ENCODE measurements at places on chromosomes 3 and 15. TPM values are rescaled to one million over a fixed set of nuclear protein-coding genes. Genes with fewer than 3 reads are reported as not detected.

GRCh38 chr3:51156147-51156546 is 228.9 kb upstream of the MANF start:
- H3K4me1 ChIP-seq, result no peaks in the 10 kb centered on the region
- no peak overlapping the region for H3K4me3 ChIP-seq
- no peak overlapping the region for H3K27ac ChIP-seq
- no peaks in the 10 kb centered on the region for H3K36me3 ChIP-seq
- H3K27me3 ChIP-seq, result no peaks in the 10 kb centered on the region

DNA sequence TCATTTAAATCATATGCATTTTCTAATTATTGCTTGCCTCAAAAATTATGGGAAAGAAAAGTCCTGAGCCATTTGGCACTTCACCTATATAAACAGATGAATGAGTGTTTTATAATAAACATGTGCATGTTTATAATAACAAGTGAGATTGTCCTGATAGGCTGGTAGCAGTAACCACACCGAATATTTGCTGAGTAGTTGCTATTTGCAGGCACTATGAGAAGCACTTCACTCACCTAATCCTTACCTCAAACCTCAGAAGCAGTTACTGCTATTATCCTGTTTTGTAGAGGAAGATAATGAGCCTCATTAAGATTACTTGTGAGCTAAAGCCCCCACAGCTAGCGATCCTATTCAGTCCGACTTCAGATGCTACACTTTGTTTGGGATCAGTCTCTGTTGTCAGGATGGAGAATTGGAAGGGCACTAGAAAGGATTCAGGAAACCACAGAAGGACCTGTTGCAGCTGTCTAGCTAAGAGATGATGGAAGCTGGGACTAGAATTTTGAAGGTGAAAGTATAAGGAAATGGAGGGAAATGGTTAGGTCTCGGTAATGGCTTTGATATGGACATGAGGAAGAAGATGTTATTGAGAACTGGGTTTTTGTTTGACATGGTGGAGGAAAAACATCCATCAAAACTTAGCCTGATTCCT is 28.4 kb upstream of the MAGI1 start:
- H3K36me3 ChIP-seq, result no peaks in the 10 kb centered on the region
- no peaks in the 10 kb centered on the region for H3K27me3 ChIP-seq
- no peak for DNase-seq
- no peaks in the 10 kb centered on the region for H3K4me1 ChIP-seq

GRCh38 chr15:67174864-67175573 is 79.4 kb downstream of the AAGAB start:
- no peak overlapping the region for H3K4me3 ChIP-seq
- DNase-seq, result no peak
- peaks cover 3% of the 10 kb centered on the region for H3K36me3 ChIP-seq
- H3K4me1 ChIP-seq, result peaks cover 49% of the 10 kb centered on the region
- no peaks in the 10 kb centered on the region for H3K27me3 ChIP-seq

- peaks cover 41% of the 10 kb centered on the region for H3K36me3 ChIP-seq
- DNase-seq, result no peak
- H3K4me3 ChIP-seq, result no peak overlapping the region
- no peaks in the 10 kb centered on the region for H3K27me3 ChIP-seq
- H3K27ac ChIP-seq, result peak overlapping the region; percentile 89
These were observed 58.3 kb upstream of the MYZAP start for GRCh38 chr15:57533448-57533799.

DNA sequence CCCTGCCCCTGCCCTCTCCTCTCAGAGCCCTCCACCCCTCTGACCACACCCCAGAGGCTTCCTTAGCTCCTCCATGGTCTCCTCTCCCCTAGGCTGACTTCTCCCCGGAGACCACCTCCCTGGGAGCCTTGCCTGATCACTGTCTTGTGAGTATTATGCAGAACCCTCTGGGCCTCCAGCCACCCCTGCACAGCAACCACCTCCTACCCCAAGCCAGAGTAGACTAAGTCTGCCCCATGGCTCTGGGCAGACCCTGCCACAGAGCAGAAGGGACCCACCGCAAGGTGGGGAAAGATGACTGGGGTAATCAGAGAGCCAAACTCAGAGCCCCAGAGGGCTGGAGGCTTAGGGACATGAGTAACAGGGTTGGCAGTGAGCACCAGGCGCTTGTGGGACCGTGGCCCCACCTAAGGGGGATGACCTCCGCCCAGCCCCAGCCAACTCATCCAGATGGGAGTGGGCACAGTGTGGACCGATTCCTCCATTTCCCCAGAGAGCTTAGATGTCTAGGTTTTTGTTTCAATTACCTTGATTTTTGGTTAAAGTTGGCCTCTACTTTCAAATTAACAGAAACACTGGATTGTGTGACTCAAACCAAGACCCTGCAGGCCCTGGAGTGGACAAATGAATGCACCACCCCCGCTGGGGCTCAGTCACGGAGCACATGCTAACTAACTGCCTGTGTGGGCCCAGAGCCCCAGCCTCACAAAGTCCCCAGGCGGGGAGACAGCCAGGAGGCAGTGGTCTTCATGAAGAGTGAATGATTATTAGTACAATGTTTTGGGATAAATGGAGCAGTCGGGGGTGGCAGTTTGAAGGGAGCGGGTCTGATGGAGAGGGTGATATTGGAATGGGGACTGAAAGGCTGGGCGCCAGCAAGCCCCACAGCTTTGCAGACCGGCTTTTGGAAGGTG is 119.4 kb upstream of the PRR20G start:
- H3K4me3 ChIP-seq, result no peak overlapping the region
- no peaks in the 10 kb centered on the region for H3K27me3 ChIP-seq
- no peak for DNase-seq
- H3K4me1 ChIP-seq, result no peaks in the 10 kb centered on the region
- H3K36me3 ChIP-seq, result no peaks in the 10 kb centered on the region

DNA sequence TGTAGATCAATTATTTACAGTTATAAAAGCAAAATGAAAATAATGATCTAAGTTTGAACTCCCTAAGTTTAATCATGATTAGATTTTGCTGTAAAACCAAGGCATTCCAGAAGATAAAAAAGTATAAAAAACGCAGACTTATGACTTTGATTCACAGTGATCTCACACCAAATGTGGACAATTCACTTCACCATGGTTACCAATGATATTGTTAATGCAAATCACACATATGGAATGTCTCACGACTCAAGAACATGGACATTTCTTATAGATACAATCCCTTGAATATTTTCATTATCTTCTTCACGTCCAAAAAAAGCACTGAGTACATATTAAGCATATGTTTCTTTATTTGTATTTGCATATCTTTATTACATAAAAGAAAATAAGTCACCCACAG is 1054.2 kb downstream of the NAALADL2 start:
- H3K27me3 ChIP-seq, result no peaks in the 10 kb centered on the region
- DNase-seq, result no peak
- no peaks in the 10 kb centered on the region for H3K4me1 ChIP-seq
- H3K27ac ChIP-seq, result no peak overlapping the region
- H3K4me3 ChIP-seq, result no peak overlapping the region

DNA sequence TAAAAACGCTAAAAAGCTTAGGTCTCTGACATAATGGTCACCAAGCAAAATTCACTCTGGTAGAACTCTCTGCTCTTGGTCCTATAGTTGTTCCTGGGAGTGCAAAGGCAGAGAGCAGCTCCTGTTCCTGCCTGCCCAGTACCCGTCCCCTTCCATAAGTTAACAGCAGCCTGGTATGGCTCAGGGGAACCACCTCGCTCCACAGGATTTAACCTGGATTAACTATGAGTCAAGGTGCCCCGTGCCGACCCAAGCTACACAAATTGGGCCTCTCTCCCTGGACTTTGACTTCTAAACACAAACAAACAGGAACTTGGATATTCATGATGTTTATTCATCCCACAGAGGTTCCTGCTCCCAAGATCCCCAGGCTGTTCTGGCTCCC is 32.1 kb downstream of the SCAP start:
- no peak overlapping the region for H3K4me3 ChIP-seq
- H3K36me3 ChIP-seq, result peaks cover 11% of the 10 kb centered on the region
- H3K4me1 ChIP-seq, result peaks cover 23% of the 10 kb centered on the region
- peak overlapping the region; percentile 93 for H3K27ac ChIP-seq
- DNase-seq, result no peak
- no peaks in the 10 kb centered on the region for H3K27me3 ChIP-seq

DNA sequence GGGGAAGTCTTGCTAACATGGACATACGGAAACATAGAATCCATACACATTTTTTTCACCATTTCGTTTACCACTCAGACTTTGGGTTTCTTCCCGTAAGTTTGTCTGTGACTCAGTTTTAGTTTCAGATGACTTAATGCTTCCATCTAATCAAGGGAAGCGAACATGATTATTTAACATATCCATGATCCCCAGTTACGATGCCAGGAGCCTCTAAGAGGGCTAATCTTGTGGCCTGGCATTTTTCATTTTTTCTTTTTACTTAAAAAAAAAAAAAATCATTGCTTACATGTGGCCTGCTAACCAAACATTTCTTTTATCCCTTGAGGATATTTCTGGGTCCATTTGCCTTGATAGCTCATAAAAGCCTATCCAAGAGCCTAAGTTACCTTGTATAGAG is 20.2 kb upstream of the PLOD2 start:
- H3K4me3 ChIP-seq, result no peak overlapping the region
- H3K27me3 ChIP-seq, result no peaks in the 10 kb centered on the region
- no peak overlapping the region for H3K27ac ChIP-seq
- peaks cover 18% of the 10 kb centered on the region for H3K4me1 ChIP-seq
- H3K36me3 ChIP-seq, result no peaks in the 10 kb centered on the region

- no peaks in the 10 kb centered on the region for H3K27me3 ChIP-seq
- no peaks in the 10 kb centered on the region for H3K36me3 ChIP-seq
- H3K4me3 ChIP-seq, result no peak overlapping the region
- peaks cover 52% of the 10 kb centered on the region for H3K4me1 ChIP-seq
- no peak overlapping the region for H3K27ac ChIP-seq
These were observed 307.7 kb upstream of the SEMA6D start for GRCh38 chr15:47409600-47409999.

DNA sequence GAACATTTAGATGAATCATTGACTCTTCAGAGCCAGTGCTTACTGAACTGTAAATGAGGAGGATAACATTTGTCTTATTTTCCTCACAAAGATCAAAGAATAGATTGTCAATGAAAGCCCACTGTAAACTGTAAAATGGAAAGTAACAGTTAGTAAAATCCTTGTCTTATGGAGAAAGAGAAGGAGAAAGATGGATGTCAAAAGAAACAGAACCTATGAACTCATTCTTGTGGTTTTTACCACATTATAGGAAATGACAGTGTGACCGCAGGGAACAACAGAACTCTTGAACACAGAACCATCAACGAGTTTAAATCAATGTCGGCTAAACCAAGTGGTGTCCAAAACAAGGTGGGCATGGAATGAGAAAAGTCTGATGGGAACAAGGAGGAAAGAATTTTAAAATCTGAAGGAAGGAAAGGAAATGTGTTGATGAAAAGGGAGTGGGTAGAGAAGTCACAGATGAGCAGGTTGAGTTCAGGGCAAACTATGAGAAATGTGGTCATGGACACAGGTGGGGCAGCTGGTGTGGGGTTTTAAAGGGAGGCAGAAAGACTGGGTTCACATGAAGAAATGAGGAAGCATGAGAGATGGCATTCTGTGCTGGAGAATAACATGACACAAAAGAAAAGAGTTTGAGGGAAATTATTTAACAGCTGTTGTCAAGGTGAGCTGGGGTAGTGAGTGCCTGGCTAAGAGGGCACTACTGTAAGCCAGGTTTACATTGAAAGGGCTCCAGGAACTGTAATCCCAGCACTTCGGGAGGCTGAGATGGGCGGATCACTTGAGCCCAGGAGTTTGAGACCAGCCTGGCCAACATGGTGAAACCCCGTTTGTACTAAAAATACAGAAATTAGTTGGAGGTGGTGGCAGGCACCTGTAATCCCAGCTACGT is 42.4 kb upstream of the ETV5 start:
- H3K36me3 ChIP-seq, result no peaks in the 10 kb centered on the region
- no peaks in the 10 kb centered on the region for H3K27me3 ChIP-seq
- no peak overlapping the region for H3K4me3 ChIP-seq
- no peaks in the 10 kb centered on the region for H3K4me1 ChIP-seq

DNA sequence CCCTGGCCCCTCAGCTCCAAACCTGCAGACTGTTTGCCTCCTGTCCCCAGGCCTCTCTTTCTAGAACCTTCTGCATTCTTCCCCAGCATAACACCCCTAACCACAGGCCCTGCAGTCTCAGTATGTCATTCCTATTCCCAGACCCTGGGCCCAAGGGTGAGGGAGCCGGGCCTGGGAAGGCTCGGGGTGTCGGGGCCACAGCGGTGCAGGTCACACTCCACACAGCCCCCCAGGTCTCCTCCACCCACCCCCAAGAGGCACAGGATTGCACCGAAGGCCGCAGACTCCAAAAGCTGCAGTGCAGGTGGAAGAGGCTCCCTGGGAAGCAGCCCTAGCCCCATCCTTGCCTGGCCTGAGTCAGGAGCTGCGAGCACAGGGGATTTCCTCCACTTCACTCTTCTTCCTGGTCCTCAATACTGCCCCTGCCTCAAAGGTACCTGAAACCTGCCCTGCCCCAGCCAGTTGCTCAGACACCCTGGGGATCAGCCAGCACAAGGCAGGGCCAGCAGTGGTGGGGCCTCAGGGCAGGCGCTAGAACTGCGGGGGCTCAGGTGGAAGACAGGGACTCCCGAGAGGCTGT is 31.1 kb downstream of the TNK2 start:
- no peak overlapping the region for H3K4me3 ChIP-seq
- no peaks in the 10 kb centered on the region for H3K27me3 ChIP-seq
- no peak overlapping the region for H3K27ac ChIP-seq
- H3K4me1 ChIP-seq, result peaks cover 6% of the 10 kb centered on the region
- H3K36me3 ChIP-seq, result peaks cover 21% of the 10 kb centered on the region

OIP5 gene
- 8.0 TPM for total RNA-seq

ACKR2 gene
- total RNA-seq, result 0.15 TPM

FMN1 gene
- total RNA-seq, result 1.8 TPM

NAALADL2 gene
- total RNA-seq, result 3.8 TPM

CADM2 gene
- 0.15 TPM for total RNA-seq
